NCI-H2171 (cell line): ENCODE measurements at places on chromosomes 4 and X.

DNA sequence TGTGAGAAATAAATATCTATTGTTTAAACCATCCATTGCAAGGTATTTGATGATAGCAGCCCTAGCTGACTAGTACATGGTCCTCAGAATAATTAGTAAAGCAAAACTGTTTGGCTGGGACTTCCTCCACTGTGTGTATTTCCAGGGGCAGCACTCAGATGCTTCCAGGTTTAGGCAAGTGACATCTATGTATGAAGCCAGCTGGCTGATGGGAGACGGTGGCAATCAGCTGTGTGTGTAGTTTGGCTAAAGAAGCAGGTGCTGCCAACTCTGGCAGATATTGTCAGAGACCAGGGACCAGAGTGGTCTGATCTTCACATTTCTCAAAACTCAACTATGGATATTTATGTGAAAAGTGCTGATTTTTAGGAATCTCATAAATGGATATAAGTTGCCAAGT lies 19.1 kb downstream of the HS3ST1 start:
- no peak for DNase-seq

DNA sequence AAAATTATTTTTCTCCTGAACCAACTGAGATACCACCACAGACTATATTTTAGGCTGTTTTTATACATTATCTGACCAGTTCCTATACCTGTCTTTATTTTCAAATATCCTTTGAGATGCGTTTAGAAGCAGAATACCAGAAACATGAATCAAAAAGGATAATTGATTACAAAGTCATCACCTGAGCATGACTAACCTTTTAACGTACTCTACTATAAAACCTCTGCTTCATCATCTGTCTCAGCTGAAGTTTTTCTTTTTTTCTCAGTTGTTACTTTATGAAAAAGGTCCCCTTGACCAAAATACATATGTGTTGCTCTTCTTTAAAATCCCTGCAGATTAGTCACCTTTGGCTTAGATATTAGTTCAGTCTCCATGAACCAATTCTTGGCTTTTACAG lies 109.8 kb downstream of the AMMECR1 start:
- DNase-seq = no peak

DNA sequence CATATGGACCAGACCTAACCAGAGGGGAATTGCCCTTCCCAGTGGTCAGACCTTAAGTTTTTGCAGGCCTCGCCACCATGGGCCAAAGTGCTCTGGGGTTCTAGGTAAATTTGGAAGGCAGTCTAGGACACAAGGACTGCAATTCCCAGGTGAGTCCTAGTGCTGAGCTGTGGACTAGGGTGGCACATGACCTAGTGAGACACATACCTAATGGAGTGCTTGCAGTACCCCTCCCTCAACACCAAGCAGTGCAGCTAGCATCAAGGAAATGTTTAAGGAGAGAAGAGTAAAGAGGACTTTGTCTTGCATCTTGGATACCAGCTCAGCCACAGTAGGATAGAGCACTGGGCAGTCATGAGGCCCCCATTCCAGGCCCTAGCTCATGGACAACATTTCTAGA lies 60.8 kb downstream of the BRCC3 start:
- no peak for DNase-seq

GRCh38 chrX:1477229-1477628 lies 24.5 kb upstream of the ASMTL start:
- DNase-seq = no peak

GRCh38 chrX:110588853-110589252 lies 206.8 kb downstream of the CHRDL1 start:
- DNase-seq = no peak

- no peak for DNase-seq
These were observed 21.9 kb downstream of the HNRNPH2 start for GRCh38 chrX:101429934-101430333.

- DNase-seq = no peak
These were observed 1200.5 kb downstream of the C4orf33 start for GRCh38 chr4:130296448-130296847.

DNA sequence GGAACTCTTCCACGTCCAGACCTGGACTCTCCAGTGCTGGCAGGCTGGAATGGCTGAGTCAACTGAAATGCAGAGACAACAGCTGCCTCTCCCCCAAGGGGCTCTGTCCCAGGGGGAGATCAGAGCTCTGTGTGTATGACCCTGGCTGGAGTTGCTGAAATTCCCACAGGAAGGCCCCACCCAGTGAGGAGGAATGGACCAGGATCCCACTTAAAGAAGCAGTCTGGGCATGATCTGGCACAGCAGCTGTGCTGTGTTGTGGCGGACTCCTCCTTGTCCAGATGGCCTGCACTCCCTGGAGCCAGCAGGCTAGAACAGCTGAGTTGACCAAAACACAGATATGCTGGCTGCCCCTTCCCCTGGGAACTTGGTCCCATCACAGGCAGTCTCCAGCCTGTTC lies 25.4 kb downstream of the C4orf17 start:
- no peak for DNase-seq

GRCh38 chrX:117860517-117860916 lies 256.1 kb downstream of the KLHL13 start:
- DNase-seq = no peak
